Activated gamma-delta T cell treated with anti-CD3 and anti-CD28 coated beads, Interleukin-2, amount 50 U/mL, for 16 hours (primary cell): ENCODE measurements at places on chromosomes 7 and 10.

DNA sequence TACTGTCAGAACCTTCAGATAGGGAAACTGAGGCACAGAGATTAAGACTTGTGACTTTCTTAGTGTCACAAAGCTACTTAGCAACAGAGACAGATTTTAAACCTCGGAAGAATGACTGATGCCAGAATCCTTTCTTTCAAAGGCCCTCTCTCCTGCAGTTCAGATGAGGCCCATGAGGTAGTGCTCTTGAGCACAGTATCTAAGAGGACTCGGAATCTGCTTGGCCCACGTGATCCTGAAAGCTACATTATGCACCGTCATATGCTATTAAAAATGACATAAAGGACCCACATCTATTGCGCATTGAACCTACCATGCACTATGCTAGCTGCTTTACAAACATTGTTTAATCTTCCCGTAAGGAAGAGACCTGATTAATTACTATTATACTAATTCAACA, 355.9 kb downstream of the SFMBT2 start:
- DNase-seq, result no peak

DNA sequence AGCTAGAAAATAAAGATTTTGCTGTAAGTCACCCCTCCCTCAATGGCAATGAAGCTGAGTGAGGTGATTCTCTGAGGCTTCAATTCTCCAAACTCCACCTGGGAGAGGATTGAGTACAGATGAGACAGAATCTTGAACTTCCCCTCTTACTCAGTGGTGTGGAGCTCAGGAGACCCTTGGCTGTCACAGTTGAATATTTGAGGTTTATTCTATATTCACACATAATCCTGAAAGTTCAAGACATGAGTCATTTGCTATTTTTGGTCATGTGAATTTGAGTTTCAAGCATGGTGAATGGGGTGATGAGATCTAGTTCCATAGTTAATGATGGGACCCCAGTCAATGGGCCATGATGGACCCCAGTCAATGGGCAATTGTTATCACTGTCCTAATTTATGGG, 13.9 kb upstream of the TECTB start:
- no peak for DNase-seq

GRCh38 chr10:96136810-96137209, 6.7 kb downstream of the ZNF518A start:
- DNase-seq, result no peak

DNA sequence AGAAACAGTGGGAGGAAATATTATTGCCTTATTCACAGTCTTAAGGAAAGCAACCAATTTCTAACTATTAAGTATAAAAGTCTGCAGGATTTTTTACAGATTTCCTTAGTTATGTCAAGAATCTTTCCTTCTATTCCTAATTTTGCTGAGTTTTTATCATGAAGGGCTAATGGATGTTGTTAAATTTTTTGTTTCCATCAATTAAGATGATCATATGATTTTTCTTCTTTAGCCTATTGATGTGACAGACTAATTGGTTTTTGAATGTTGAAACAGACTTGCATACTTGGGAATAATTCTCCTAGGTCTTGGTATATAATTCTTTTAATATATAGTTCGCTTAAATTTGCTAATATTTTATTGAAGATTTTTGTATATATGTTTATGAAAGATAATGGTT, 569.1 kb upstream of the KCND2 start:
- no peak for DNase-seq

DNA sequence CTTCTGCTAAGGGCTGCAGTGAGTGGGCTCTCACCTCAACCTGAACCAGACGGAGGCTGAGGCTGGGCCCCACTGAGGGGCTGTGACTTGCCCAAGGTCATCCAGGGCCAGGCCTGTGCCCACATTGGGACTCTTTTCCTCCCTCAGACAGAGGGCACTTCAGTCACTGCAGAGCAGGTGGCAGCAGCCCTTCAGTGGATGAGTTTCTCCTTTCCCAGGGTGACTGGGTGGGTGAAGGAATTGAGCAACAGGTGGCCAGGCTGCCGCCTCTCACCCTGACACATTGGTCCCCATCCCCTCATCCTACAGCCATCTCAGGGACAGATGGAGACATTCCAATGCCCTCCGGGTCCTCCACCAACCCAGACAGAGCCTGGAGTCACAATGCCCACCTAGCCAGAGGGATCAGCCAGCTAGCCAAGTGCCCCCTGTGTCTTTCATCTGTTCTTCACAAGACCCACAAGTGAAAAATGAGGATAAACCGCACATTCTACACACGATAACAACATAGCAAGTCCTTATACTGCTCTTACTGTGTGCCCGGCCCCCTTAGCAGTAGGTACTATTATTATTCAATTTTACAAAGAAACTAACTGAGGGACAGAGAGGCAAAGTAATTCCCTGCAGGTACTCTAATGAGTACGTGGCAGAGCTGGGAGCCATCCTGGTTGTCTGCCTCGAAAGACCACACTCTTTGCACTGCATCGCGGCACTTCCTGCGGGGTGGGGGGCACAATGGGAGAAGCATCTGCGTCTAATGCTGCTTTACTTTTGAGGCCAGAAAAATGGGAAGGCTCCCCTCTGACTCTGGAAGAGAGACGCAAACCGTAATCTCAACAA, 1.7 kb upstream of the SLC18A3 start:
- no peak for DNase-seq

- no peak for DNase-seq
These were observed 994 bp upstream of the CYP51A1 start for GRCh38 chr7:92135052-92135889.

- no peak for DNase-seq
These were observed 90.2 kb downstream of the TMEM26 start for GRCh38 chr10:61363006-61363405.

DNA sequence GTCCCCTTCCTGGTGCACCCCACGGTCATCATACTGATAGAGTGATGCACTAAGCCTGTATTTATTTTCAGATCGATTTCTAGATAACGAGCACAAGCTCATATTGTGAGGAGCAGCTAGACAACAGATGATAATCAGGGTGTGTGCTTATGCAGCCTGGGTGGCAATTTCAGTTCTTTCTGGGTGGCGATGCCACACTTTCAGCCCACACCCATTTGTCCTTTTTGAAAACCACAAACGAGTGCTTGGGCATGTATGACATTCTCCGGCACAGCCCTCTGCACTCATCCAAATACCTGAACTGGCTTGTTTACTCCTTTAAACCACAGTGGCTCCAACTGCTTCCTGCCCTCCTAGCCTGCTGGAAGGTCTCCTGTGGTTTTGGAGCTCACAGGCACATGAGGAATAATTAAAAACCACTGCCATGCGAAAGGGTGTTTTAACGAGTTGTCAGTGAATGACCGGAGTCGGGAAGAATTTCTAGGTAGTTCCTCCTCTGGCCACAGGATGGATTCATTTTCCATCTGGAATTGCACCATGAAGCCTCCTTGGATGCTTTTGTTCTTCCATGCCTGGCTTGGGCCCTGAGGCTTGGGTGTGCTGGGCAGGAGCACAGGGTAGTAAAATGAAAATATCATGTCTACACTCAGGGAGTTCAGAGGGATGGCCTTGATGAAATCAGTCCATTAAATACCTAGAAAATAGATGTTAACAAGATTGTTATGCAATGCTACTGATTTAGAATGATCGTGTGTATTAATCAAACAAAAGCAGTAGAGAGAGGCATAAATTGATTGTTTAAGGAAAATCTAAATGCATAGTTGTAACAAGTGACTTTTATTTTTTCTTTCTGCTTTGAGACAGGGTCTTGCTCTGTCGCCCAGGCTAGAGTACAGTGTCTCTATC, 52.4 kb upstream of the ITGB1 start:
- no peak for DNase-seq
